ENCODE measurements at places on chromosomes 2 and 18.

GRCh38 chr2:173286153-173286809 is 68.4 kb upstream of the CDCA7 start:
- DNase-seq, result no peak

- DNase-seq, result no peak
Measured at GRCh38 chr2:72883356-72883962, 3.7 kb upstream of the SPR start.

DNA sequence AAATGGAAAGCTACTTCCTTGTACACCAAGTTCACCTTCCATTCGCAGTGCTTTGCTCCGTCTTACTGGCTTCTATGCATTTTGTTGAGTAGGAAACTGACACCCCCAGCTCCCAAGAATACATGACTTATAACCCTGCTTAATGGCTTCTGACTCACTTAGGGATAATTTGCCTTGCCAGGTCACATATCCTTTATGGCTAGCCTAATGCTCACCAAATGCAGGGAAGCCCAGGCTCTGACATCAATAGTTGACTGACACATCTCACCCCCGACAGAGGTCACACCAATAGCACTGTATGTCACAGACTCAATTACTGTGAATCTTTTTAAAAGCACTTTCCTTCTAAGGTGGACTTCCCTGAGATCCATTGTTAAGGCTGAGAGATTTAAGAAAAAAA is 147.2 kb downstream of the DTNA start:
- DNase-seq, result no peak

DNA sequence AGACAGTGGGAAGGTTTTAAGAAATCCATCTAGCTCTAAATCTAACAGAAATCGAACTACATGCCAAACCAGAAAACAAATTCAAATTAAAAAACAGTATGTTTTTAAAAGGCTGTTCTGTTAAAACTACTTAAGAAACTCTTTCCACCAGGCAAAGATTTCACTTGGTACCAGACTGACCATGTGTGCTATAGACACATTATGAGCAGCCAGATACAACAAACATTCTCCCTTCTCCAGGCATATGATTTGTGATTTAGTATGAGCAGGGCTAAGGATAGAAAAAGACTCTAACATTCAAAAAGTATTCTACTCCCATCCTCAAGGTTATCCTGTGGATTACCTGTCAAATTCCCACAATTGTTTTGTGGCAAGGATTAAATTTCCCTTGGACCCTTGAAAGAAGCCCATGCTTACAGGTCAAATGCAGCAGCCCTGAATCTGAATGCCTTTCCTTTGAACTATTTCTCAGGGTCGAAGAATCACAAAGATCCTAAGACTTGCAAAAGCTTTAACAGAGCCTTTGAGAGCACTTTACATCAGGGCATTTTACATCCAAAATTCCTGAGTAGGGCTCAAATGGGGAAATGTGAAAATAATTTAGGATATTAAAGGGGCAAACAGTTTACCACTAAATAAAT is 42.5 kb upstream of the TTC32 start:
- DNase-seq, result no peak

GRCh38 chr18:28781616-28782362 is 604.9 kb upstream of the CDH2 start:
- no peak for DNase-seq

- DNase-seq, result no peak
Measured at GRCh38 chr2:177329064-177329463, 63.5 kb upstream of the AGPS start.

DNA sequence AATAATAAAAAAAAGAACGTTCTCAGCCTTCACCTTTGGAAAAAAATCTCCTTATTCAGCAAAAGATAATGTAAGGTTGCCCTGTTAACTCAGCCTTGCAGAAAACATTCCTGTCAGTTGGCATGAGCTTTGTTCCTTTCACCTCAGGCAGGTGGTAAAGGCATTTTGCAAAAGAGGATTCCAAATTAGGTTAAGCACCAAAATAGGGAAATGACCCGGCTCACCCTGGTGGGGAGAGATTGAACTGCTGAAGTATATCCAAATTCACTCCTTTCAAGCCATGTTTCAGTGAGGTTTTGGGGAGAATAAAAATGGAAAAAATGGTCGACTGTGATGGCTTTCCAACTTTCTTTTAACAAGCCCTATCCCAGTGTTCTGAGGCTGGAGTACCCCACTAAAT is 1988.8 kb upstream of the PIK3C3 start:
- no peak for DNase-seq

GRCh38 chr2:184367211-184367610 is 231.1 kb upstream of the ZNF804A start:
- DNase-seq, result no peak

DNA sequence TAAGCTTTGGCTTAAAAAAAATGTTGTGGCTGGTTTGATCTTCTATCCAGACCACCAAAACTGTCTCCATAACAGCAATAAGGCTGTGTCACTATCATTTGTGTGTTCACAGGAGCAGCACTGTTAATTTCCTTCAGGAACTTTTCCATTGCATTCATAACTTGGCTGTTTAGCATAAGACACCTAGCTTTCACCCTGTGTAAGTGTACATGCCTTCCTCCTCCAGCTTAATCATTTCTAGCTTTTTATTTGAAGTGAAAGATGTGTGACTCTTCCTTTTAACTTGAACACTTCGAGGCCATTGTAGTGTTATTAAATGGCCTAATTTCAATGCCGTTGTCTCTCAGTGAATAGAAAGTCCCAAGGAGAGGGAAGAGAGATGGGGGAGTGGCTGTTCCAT is 352.9 kb upstream of the VWC2L start:
- no peak for DNase-seq

DNA sequence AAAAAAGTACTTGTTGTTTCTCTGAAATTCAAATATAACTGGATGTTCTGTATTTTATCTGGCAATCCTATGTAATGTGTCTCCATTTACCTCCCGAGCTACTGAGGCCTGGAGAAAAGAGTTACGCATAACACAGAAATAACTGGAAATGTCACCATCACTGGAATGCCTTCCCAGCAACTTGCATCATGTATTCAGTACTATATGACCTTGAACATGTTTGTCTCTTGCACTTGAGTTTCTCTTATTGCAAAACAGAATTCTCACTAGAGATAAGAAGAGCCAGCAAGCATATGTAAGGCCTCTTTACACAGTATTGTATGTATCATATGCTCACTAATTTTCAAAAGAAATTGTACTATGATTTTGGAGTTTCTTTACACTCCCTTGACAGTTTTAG is 99.6 kb upstream of the CTAGE1 start:
- DNase-seq, result no peak

- no peak for DNase-seq
Measured at GRCh38 chr18:54859667-54860421, 31.6 kb downstream of the RAB27B start.

GRCh38 chr2:210376694-210377093 is 61.7 kb upstream of the MYL1 start:
- DNase-seq, result no peak

GRCh38 chr18:31750273-31750672 is 10.4 kb downstream of the SLC25A52 start:
- no peak for DNase-seq

- no peak for DNase-seq
Measured at GRCh38 chr2:46827274-46828134, 88.1 kb downstream of the MCFD2 start.

GRCh38 chr18:80009661-80010550 is 21.5 kb upstream of the TXNL4A start:
- no peak for DNase-seq

- DNase-seq, result no peak
Measured at GRCh38 chr2:26623541-26624495, 17.3 kb downstream of the CIB4 start.

- DNase-seq, result no peak
Measured at GRCh38 chr2:237434866-237435311, 20.9 kb upstream of the COL6A3 start.

GRCh38 chr2:166013878-166014277 is 60.3 kb upstream of the TTC21B start:
- DNase-seq, result no peak

- no peak for DNase-seq
Measured at GRCh38 chr2:150811259-150811855, 323.9 kb upstream of the RND3 start.

DNA sequence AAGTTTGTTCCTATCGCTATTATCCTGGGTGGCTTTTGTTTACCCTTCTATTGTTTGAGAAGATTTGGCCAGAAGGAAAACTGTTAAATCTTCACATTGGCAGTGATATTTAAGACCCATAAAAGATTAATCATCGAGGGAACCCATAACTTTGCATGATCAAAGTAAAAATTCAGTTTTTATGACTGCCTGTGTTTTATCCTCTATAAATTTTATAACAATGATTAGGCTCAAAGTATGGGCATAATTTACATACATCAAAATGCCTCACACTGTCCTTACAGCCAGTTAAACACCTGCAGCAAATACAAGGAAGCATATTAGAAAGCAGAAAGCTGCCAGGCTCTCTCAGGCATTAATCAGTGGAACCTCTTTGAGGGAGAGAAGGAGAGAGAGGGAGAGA is 289.1 kb downstream of the ICOS start:
- DNase-seq, result no peak

DNA sequence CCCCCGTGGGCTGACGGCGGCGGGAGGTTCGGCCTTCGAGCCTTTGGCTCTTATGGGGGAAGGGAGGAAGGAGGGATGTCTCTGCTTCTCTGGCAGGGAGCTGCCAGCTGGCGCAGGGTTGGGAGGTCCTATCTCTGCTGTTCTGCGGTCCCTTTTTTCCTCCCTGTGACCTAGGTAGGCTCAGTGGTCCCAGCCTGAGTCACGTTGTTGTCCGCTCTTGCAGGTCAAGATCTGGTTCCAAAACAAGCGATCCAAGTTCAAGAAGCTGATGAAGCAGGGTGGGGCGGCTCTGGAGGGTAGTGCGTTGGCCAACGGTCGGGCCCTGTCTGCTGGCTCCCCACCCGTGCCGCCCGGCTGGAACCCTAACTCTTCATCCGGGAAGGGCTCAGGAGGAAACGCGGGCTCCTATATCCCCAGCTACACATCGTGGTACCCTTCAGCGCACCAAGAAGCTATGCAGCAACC is 2.5 kb downstream of the DLX1 start:
- no peak for DNase-seq

- DNase-seq, result no peak
Measured at GRCh38 chr2:95332036-95332435, 34.9 kb downstream of the KCNIP3 start.

- peak; percentile 72 for DNase-seq
Measured at GRCh38 chr18:712401-713134, at the start of gene ENOSF1. ENOSF1 (minus strand) TSS chr18:712630; CDS start chr18:712587, 43 bp downstream.

GRCh38 chr2:232888839-232889529 is 18.9 kb downstream of the SNORC start:
- no peak for DNase-seq

DNA sequence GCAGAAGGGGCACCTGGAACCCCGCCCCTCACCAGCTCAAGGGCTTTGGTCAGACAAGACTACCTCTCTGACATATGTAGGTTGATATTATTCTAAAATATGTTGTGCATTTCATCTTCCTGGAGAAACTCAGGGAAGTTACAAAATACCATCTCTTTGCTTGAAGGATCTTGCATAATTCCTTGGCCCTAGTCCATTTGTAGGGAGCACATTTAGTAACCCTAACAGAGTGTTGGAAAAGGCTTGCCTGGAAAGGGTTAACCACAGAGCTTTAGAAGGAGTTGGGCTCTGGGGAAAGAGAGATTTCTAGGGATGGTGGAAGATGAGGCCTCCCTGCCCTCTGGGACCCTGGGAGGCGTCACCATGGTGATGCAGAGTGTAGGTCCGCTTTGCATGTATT is 143.0 kb upstream of the SLC1A4 start:
- DNase-seq, result no peak

DNA sequence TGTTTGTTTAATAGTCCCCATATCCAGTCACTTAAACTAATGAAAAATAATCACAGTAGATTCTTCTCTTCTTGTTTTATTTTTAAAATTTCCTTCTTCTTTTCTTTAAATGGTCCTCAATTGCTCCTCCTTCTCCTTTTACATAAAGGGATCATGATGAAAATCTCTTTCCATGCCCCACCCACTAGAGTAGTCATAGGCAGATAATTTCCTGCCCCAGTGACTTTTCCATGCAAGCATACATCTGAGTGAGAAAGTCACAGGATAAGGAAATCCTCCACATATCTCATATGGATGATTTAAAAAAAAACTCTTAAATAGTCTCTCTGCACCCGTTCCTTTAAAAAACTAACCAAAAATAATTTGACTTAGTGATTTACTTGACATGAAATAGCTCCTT is 552.3 kb upstream of the SETBP1 start:
- DNase-seq, result no peak

GRCh38 chr2:181106789-181107627 is 126.6 kb downstream of the UBE2E3 start:
- DNase-seq, result no peak

- no peak for DNase-seq
Measured at GRCh38 chr2:206642075-206643025, at the start of gene FAM237A. FAM237A (plus strand) TSS chr2:206642487; CDS start chr2:206644237, 1,750 bp downstream.

- no peak for DNase-seq
Measured at GRCh38 chr2:85959185-85959584, 70.4 kb upstream of the ST3GAL5 start.

DNA sequence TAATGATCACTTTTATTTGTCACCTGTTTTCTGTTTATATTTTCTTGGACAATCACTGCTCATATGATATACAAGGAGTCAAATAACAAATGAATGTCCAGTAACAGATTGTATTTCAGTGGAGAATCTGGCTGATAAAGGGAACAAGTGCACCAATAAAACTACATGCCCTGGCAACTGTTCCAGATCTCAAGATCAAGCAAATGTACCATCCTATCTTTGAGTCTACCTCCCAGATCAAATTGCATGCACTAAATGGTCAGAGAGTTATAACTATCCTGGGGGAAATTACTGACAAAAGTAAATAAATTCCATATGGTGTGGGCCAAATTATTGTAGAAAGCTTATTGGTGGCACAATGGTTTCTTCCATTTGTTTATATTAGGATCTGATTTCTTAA is 452.8 kb downstream of the MBD2 start:
- no peak for DNase-seq

GRCh38 chr2:85791704-85792565 is 38.1 kb downstream of the ATOH8 start:
- DNase-seq, result no peak

GRCh38 chr2:217986256-217986961 is 16.4 kb downstream of the TNS1 start:
- DNase-seq, result no peak

DNA sequence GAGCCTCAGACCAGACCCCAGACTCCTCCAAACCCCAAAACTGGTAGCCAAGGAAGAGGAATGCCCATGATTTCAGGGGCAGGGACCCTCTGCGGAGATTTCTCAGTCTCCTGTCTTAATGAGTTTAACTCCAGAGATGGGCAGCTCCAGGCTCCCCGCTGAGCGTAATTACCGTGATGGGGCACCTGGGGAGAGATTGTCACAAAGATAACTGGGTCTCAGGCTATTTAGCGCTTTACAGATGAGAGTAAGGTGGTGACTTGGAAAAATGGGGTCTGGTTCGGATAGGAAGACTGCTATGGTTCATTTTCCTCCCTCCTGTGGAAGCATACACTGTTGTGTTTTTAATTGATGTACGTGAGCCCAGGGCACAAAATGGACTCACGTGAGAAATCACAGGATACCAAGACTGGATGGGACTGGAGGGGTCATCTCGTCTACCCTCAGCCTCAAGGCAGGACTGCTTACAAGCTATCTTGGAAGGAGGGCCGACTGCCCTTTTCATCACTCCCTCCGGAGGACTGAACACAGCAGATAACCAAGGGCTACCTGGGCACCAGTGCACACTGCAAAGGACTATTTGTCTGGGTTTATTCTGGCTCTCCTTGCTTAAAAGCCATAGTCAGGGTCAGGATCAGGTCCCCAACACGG is 427.8 kb downstream of the ZNF521 start:
- DNase-seq, result no peak
